Stimulated activated CD8-positive, alpha-beta memory T cell treated with anti-CD3 and anti-CD28 coated beads, Interleukin-4, amount 100 ng/mL, for 1 hour (primary cell): ENCODE measurements at places on chromosomes 7 and 10.

GRCh38 chr10:124287071-124287685 lies 131.5 kb downstream of the OAT start:
- no peak for DNase-seq

GRCh38 chr10:12177642-12178041 lies 18.0 kb downstream of the NUDT5 start:
- no peak for DNase-seq

GRCh38 chr7:95694334-95694733 lies 78.0 kb upstream of the DYNC1I1 start:
- no peak for DNase-seq

GRCh38 chr10:93124580-93125318 lies 51.1 kb downstream of the CYP26A1 start:
- no peak for DNase-seq

DNA sequence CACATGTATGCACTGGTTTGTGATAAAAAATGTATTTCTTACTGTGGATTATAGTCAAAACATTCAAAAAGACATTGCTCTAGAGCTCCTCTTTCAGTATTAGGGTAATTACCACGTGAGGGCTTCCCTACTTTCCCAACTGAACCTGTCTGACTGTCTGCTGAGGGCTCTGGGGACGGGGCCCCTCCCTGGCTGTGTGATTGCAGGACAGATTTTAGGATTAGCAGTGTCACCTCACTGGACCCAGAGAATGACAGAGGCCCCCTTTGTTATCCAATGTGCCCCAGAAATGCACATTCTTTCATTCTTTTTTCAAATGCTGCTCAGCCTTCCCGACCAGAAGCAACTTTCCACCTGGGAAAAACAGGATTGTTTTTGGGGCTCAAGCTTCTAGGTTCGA lies 43.6 kb upstream of the MXI1 start:
- DNase-seq, result no peak

DNA sequence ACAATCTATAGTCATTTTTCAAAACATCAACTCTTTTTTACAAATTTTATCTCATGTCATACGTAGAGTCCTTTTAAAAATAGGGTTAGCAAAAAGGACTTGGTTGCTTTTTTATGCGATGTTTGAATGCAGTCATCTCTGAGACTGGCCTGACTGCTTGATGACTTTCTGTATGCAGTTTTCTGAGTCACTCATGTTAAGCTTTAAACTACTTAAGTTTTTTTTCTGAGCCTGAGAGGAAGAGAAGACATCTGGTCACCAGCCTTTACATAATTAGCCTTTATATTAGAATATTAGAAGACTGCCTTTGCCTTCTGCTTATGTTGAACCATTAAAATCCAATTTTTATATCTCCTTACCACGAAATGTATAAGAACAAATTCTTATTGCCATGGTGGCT lies 834.4 kb upstream of the MBL2 start:
- DNase-seq, result no peak

DNA sequence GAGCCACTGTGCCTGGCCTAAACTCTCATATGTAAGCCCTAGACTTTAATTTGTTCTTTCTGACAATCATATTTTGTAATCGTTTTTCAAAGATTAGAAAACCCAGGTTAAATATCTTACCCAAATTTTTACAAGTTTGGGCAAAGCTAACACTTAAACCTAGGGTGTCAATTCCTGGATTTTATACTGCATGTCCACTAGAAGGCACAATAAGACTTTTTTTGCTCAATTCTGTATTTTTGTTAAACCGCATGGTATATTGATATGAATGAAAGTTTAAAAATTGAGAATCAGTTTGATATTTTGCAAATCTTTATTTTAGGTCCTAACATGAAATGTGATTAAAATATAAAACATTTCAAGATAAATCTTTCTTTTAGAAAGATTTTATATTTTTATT lies 29.3 kb downstream of the DYNC2I1 start:
- no peak for DNase-seq

GRCh38 chr10:129626309-129626708 lies 159.3 kb downstream of the MGMT start:
- no peak for DNase-seq

GRCh38 chr7:105886776-105887175 lies 10.4 kb upstream of the ATXN7L1 start:
- no peak for DNase-seq

- no peak for DNase-seq
Measured at GRCh38 chr10:123604506-123604905, 61.6 kb upstream of the GPR26 start.

DNA sequence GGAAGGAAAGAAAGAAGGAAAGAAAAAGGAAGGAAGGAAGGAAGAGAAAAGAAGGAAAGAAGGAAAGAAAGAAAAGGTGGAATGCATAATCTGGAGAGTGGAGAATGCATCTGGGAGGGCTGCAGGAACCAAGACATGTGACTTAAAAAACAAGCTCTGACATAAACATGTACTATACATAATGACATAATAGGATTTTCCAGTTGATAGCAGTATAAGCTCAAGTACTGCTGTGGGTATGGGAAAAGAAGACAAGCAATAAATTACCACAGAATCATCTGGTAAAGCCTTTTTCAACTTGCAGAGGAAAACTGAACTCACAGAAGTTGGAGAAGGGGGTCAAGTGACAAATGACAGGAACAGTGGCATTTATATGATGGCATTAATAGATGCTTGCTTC lies 345.9 kb downstream of the PLXDC2 start:
- no peak for DNase-seq

DNA sequence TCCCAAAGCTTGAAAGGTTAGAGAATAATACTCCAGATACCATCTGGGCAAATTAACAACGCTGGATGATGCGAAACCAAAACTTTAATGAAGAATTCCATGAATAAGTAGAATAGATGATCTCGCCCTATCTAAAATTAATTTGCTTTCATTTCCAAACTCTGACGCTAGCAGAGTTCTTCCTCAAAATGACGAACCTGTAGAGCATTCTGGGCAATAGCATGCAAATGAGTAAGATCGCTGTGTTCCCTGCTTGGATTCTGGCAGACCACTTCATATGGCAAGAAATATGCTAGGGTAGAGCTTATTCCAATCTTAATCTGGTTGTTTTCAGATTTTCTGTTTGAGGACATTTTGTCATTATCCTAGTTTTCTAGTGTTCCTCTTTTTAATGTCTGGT lies 36.1 kb upstream of the SMNDC1 start:
- DNase-seq, result no peak

- no peak for DNase-seq
Measured at GRCh38 chr7:1218541-1219165, 14.0 kb upstream of the UNCX start.

DNA sequence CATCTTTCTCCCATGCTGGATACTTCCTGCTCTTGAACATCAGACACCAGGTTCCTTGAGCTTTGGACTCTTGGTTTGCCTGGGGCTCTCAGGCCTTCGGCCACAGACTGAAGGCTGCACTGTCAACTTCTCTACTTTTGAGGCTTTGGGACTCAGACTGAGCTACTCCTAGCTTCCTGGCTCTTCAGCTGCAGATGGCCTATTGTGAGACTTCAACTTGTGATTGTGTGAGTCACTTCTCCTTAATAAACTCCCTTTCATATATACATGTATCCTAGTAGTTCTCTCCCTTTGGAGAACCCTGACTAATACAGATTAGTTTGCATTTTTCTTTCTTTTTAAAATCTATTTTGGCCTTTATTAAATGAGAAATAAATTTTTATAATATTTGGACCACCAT lies 276.2 kb upstream of the SEMA3C start:
- DNase-seq, result no peak

GRCh38 chr10:126972635-126973414 lies 67.6 kb downstream of the DOCK1 start:
- no peak for DNase-seq

- DNase-seq, result no peak
Measured at GRCh38 chr10:125533866-125534265, 149.1 kb downstream of the TEX36 start.

- DNase-seq, result no peak
Measured at GRCh38 chr10:131088619-131089018, 222.9 kb downstream of the TCERG1L start.

DNA sequence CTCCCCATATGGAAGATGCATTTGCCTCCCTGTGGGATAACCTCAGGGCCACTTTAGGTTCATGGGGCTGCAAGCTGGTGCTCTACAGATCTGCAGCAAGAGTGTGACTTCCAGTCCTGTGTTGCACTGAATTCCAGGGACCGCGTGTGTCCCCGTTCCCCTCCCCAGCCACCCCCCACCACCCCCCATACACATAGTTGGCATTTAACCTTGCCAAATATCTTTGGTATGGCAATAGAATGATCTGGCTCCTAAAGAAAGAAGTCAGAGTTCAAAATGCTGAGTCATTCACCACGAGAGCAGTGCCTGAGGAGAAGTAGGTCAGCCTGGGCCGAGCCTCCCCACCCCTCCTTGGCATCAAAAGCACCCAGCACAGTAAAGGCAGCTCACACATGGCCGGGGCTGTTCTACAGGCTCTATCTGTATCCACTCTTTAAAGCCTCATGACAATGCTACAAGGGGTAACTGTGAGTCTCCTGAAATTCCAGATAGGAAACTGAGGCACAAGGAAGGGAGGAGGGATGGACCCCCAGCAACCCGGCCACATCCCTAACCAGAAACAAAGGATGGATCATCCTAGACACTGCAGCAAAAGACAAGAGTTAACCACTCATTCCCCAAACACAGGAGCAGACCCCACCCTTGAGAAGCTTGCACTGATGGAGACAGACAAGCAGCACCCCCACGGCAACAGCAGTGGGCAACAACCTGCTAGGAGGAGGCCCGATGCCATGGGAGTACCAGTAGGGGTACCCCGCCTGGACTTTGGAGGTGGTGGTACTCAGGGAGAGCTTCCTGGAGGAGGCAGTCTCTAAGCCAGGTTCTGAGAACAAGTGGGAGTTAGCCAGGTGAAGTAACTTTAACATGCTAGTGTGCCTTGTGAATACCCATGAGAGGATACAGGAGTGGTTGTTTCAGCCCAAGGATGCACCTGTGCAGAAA lies 70.3 kb upstream of the NANOS1 start:
- DNase-seq, result no peak

DNA sequence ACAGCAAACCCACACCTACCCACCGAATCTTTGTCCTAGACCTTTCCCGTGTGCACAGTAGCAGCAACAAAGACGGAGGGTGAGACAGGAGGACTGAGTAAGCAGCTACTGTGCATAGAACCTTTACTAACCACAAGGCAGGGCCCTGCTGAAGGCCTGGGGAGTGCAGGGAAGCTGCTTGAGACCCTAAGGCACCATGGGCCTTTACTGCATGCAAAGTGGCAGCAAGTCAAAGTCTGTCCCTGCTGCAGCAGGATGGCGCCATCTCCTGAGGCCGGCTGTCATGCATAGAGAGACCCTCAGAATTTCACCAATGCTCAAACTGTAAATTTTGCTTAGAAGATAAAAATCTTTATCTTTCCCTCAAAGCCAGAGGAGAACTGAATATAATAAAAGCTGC lies 610.5 kb downstream of the ACTR3B start:
- no peak for DNase-seq

DNA sequence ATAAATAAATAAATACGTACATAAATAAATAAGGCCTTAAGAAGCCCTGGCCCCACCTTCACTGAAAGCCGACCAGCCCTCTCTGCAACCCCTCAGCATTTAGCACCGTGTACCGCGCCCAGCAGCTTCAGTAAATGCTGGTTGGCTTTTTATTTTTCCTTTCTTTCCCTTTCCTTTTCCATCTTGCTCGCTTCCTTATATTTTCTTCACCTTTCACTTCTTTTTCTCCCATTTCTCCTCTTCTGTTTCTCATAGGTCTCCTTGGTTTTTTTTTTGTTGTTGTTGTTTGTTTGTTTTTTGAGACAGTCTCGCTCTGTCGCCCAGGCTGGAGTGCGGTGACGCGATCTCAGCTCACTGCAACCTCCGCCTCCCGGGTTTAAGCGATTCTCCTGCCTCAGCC lies 11.2 kb downstream of the ZAN start:
- no peak for DNase-seq

GRCh38 chr7:111871283-111871682 lies 309.0 kb upstream of the IMMP2L start:
- no peak for DNase-seq

- no peak for DNase-seq
Measured at GRCh38 chr10:15572531-15573045, 147.1 kb downstream of the ITGA8 start.

GRCh38 chr7:66877577-66878300 lies 43.3 kb upstream of the TMEM248 start:
- no peak for DNase-seq

GRCh38 chr7:471866-472639 lies 47.6 kb downstream of the PDGFA start:
- no peak for DNase-seq

- no peak for DNase-seq
Measured at GRCh38 chr10:983971-984655, 4.1 kb upstream of the GTPBP4 start.

GRCh38 chr7:85602196-85602595 lies 415.3 kb upstream of the SEMA3D start:
- DNase-seq, result no peak

- DNase-seq, result no peak
Measured at GRCh38 chr7:24728503-24729364, 28.5 kb downstream of the GSDME start.

DNA sequence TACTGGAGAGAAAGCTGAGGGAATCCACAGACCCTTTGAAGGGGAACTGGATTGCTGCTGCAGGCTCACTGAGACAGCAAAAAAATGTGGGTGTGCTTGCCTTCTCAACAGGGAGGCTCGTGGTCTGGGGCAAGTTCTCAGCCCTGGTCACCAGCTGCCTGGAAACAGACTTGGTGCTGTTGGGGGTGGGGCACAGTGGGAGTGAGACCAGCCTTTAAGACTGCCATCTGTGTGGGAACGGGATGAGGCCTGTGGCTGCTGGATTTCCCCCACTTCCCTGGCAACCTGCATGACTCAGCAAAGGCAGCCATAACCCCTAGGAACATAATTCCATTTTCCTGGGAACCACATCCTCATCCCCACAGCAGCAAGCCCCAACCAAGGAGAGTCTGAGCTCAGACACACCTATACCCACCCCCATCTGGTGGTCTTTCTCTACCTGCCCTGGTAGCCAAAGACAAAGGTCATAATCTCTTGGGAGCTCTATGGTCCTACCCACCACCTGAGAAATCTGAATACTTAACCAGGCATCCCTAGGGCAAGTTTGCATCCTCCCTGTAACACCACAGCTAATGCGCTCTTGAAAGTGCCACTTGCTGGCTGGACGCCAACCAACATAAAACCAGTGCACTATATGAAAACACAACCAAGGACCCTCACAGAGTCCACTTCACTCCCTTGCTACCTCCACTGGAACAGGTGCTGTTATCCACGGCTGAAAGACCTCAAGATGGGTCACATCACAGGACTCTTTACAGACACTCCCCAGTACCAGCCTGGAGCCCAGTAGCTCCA lies 45.0 kb upstream of the TFEC start:
- DNase-seq, result no peak

DNA sequence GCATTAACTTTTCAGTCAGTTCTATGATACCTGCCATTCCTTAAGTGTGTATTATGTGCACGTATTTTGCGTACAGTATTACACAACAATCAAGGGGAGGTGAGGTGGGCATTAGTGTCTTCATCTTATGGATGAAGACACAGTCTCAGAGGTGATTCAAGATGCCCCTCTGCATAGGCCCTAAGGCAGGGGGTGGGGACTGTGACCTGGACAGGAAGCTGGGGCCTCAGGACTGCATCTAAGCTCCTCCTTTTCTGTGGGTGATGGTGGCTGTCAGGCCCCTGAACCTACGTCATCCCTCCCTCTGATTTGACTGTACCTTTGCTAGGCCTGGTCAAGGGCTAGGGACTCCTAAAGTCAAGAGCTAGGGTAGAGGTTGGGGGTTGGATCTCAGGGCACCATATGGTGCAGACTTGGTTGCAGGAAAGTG lies 38.9 kb downstream of the HK1 start:
- no peak for DNase-seq
